ENCODE measurements at places on chromosomes 7 and 10.

DNA sequence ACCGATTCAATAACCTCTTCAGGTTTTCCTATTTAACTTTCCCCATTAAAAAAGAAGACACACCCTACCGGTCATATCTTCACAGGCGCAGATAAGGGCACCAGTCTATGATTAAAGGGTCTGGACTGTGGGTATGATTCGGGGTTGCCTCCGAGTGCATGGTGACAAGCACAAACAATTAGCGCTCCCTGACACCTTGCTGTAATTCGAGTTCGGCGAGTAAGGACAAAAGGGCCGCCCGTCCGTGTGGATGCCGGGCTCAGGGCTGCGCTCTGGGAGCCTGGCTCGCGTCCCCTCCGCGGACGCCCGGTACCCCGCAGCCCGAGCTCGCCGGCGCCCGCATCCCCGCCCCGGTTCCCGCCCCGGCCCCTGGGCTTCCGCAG, 111.9 kb upstream of the RHEB start:
- DNase-seq: no peak

- DNase-seq: no peak
These were observed 15.5 kb upstream of the PHYH start for GRCh38 chr10:13315361-13315760.

GRCh38 chr7:153322991-153323390, 563.4 kb downstream of the ACTR3B start:
- no peak for DNase-seq

GRCh38 chr10:49197171-49197570, 9.0 kb upstream of the TMEM273 start:
- DNase-seq: no peak

GRCh38 chr7:102991540-102992214, 78.9 kb downstream of the LRRC17 start:
- DNase-seq: peak; percentile 78

GRCh38 chr7:15862016-15862780, 175.7 kb upstream of the MEOX2 start:
- no peak for DNase-seq

DNA sequence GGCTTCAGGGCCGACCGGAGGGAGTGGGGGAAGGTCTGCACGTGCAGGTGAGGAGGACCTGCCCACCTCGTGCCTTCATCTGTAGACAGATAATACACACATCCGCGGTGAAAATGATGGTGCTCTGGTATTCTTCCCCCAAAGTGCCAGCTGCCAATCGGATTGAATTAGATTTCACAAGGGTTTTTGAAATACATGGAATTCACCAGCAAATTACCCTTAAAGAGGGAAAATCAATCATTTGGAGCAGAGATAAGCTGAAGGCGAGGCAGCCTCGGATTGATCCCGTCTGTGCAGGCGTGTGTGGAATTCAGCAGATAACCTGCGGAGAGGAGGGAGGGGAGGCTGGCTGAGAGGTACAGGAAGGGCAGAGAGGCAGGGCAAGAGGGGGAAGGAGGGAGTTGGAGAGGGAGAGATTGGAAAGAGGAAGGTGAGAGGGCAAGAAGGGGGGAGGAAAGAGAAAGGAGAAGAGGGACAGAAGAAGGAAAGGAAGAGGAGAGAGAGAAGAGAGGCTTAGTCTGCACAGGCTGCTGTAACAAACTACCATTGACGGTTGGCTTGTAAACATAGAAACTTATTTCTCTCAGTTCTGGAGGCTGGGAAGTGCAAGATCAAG, 84.2 kb downstream of the C10orf105 start:
- DNase-seq: no peak

- DNase-seq: no peak
These were observed 49.0 kb downstream of the TMEM270 start for GRCh38 chr7:73909996-73910395.

DNA sequence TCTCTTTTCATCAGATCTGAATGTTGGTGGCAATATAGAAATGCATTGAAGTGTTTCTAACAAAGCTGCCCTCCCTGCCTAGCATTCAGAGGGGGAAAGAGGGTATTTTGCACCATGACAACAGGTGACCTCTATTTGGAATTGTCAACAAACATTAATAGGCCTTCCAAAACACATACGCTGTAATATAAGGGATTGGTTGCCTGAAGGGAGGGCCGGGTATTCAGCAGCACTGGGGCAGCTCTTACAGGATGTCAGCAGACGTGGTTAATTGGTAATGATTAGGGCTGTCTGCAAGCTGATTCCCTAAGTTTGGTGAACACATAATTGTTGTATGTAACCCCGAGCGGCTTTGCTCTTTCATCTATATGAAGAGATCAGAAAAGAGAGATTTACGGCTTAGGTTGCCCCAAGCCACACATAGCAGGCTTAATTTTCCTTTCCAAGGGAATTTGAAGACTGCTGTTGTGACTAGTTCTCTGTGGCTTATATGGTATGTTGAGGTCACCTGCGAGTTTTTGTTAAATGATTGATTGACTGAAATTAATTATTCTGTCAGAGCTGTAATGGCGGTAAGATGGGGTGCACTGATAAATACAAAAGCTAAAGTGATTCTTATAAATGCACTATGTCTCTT, 759.3 kb downstream of the LRMDA start:
- no peak for DNase-seq

- no peak for DNase-seq
These were observed 85.3 kb downstream of the SEMA3C start for GRCh38 chr7:80833289-80834268.

DNA sequence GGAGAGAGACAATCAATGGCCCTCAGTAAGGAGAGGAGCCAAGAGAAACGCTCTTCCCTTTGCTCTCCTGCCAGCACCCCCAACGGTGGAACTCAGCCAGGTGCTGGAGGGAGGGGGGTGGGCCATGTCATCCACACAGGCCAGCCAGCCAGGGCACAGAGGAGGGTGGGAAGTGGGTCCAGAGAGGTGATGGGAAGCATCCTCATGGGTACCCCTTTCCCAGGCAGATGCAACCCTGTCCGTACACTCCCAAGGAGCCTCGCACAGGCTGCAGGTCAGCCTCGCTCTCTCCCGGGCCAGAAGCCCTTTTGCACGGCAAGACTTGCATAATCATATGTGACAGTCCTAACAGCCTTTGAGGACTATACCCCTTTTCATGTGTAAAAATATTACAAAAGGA, 142.0 kb upstream of the NAMPT start:
- no peak for DNase-seq

GRCh38 chr7:35398518-35398917, 144.6 kb upstream of the TBX20 start:
- DNase-seq: no peak

- peak; percentile 34 for DNase-seq
These were observed 76.4 kb downstream of the WDR37 start for GRCh38 chr10:1132584-1132983.

- no peak for DNase-seq
These were observed 475.4 kb upstream of the GHITM start for GRCh38 chr10:83663918-83664317.

- peak; percentile 69 for DNase-seq
These were observed 61.4 kb upstream of the GPR158 start for GRCh38 chr10:25113191-25114035.

DNA sequence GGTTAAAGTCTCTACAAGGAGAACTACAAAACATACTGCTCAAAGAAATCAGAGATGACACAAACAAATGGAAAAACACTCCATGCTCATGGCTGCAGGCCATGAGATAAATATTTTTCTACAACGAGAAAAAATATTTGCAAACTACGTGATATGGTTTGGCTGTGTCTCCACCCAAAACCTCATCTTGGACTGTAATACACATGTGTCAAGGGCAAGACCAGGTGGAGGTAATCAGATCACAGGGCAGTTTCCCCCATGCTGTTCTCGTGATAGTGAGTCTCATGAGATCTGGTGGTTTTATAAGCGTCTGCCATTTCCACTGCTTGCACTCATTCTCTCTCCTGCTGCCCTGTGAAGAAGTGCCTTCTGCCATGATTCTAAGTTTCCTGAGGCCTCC, 57.8 kb downstream of the COA1 start:
- no peak for DNase-seq

DNA sequence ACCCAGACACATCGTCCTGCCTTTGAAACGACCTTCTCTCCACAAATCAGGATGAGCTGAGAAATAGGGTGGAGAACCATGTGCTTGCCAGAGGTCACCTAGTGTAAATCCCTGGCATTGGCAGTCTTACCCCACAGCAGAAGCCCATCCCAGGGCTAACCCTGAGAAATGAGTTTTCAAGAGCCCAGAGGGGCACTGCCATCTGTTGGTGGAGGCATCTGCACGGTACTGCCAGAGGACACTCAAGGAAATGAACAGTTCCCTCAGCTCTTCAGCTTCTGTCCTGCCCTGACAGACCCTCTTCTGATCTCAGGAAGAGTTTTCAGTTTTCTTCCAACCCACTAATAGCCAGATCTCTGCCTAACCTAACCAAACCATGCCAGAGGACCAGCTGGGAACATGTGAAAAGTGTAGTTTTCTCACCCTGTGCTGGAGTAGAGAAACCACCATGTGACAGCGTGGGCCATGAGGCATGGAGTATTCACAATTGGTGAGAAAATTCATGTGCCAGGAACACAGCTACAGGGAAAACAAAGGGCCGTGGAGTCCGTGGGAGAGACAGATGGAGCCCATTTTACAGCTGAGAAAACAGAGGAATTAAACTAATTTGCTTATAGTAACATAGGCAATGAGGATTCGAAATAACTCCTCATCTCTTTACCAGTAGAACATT, 37.7 kb upstream of the ITPRID1 start:
- no peak for DNase-seq

DNA sequence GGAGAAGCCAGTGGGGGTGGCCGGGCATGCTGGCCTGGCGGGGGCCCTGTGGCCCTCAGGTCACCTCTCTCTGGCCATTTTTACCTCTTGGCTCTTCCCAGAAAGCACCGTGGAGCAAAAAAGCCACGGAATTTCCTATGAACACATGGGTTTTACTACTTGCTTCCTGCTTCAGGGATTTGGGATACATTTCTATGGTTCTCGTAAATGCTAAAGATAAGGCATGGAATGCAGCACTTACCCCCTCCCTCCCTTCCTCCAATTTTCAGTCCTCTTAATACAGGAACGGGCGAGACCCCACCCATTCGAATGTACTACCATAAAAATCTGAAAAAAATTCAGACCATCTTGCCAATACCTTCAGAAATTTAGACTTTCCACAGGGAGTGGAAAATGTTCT, 279.7 kb downstream of the ARHGAP12 start:
- DNase-seq: no peak

- no peak for DNase-seq
These were observed 88.3 kb downstream of the CPEB3 start for GRCh38 chr10:92202536-92202935.

DNA sequence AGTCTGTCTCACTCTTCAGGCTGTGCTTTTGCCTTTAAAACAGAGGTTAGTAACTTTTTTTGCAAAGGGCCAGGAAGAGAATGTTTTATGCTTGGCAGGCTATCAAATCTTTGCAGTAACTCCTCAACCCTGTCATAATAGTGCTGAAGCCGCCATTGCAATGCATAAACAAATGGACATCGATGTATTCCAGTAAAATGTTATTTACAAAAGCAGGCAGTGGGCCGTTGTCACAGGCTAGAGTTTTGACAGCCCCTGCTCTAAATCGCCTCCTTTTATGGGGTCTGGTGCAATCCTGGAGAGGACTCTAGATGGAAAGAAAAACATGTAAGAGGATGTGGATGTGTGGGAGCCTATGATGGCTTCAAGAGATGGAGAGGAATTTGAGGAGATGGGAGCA, 568.3 kb downstream of the TYW1 start:
- DNase-seq: no peak

GRCh38 chr10:77605466-77605865, 32.1 kb downstream of the KCNMA1 start:
- DNase-seq: no peak

GRCh38 chr7:91843831-91844230, 36.7 kb downstream of the MTERF1 start:
- no peak for DNase-seq

DNA sequence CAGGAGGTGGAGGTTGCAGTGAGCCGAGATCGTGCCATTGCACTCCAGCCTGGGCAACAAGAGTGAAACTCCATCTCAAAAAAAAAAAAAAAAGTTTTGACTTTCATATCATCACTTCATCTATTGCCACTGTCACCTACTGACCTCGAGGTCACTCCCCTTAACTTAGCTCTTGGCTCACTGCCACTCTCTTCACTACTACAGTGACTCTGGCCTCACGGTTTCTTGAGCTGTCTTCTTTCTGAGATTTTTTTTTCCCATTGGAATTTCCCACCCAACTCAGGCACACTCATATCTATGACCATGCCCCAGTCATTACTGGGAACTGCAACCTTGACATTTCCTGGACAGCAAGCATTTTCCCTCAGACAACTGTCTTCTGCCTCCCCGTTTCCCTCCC, 42.6 kb upstream of the C7orf33 start:
- DNase-seq: no peak

- DNase-seq: peak; percentile 37
These were observed 11.6 kb downstream of the MLXIPL start for GRCh38 chr7:73612598-73613269.

GRCh38 chr10:62056698-62057097, 155.2 kb downstream of the ARID5B start:
- DNase-seq: no peak

DNA sequence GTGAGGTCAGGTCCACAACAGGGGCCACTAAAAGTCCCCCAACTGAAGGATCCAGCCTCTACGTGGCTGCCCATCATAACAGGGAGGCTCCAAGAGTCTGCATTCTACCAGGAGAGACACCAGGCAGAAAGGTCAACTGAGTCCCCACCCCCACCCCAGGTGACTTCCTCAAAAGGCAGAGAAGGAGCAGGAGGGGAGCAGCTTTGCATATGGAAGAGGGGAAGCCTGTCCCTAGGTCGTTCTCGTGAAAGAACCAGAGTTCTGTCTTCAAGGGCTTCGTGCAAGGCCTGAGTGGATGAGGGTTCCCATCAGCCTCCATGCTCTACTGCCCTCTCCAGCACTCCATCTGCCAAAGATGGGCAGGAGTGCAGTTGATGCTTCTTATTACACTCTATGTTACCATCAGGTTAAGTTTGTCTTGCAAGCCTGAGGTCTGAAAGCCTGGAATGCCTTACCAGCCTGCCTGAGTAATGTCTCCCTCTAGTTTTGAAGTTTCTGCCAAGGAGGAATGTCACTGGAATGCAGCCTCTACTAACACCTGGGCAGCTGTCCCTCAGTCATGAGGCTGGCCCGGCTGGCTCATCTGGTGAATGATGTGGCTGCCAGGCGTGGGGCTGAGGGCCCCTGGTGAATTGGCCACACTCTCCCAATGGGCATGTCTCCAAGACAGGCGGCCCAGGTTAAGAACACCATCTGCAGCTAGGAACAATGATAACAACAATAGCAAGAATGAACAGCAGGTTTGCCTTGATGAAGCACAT, 54.3 kb upstream of the SMNDC1 start:
- DNase-seq: no peak

GRCh38 chr10:6382081-6382480, 179.3 kb downstream of the PFKFB3 start:
- no peak for DNase-seq

DNA sequence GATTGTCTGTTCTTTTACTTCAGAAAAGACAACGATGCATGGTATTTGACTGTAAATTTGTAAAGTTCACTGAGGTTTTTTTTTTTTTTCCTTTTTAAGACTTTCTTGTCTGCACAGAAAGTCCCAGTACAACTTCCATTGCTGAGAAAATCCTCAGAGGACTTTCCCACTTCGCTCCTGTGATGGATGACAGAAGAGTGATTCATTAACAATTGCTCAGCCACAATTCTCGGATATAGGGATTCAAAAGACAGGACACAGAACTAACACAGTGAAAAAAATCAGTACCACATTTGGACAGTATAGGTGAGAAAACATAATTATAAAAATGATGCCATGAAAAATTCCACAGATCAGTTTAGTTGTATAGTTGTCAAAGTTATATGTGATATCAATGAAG, 48.0 kb downstream of the SEC23IP start:
- DNase-seq: peak; percentile 28
